ENCODE measurements at places on chromosomes 2 and 18.

- no peak for DNase-seq
Observed at GRCh38 chr2:128605931-128606330, 287.3 kb upstream of the HS6ST1 start.

DNA sequence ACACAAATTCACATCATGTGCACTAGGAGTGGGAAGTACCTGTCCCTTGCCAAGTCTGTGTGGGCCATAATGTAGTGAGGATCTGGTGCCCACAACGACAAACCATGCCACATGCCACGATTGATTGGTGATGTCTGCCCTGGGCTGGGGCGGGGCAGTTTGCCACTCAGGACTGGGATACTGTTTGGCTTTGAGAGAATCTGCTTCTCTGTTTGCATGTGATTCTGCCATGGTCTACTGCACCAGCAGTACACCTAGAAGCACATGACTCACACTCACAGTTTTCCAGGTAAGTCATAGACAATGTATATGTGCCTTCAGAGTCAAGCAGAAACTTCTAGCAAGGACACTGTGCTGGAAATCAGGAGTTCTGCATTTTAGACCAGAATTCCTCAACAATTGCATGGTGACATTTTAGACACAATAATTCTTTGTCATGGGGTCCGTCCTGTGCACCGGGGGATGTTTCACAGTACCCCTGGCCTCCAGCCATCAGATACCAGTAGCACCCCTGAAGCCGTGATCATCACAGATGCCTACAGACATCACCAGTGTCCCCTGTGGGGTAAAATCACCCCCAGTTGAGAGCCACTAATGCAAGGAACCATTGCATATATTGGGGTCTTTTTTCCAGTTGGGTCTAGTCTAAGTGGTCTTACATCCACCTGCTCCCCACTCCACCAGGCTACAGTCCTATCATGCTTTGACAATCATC lies 278.3 kb downstream of the EIPR1 start:
- DNase-seq, result no peak

- no peak for DNase-seq
Observed at GRCh38 chr2:224930124-224930523, 112.1 kb downstream of the DOCK10 start.

DNA sequence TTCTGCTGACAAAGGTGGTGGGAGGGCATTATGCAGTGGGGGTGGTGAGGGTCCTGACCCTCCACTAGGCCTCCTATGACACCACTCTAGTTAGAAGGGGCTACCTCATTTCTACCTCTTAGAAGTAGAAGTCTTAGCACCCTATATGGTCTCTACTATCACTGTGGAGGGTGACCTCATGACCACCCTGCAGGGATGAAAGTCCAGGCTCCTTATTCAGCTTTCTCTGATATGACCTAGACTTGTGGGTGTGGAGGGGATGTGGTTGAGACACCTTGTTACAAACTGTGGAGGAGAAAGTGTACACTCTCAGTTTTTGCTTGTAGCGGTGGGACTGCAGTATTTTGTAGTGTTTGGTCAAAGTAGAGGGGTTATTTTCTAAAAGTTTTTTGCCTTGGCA lies 18.6 kb downstream of the TMEM182 start:
- no peak for DNase-seq

DNA sequence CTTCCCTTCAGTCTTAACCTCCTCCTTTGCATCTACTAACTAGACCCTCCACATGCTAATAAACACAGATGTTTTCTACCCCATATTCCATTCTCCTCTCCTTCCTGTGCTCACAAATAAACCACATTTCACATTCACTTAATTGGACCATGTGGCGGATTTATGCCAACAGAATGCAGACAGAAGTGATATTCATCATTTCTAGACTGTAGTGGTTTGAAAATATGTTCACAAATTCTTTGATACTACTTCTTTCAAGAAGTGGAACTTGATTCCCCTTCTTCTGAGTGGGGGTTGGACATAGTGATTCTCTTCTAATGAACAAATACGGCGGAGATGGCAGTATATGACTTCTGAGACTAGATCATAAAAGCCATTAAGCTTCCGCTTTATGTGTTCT lies 73.5 kb upstream of the SPTBN1 start:
- DNase-seq, result no peak

Data from mammary epithelial cell (primary cell).